ENCODE measurements at places on chromosomes 11 and 22. TPM values are rescaled to one million over a fixed set of nuclear protein-coding genes. Genes with fewer than 3 reads are reported as not detected.

The SPON1 gene
- total RNA-seq, result 0.66 TPM

The DEUP1 gene
- not detected for total RNA-seq

The ACP2 gene
- total RNA-seq, result 53.3 TPM

The POU2AF2 gene
- total RNA-seq, result not detected

The CFAP300 gene
- 5.9 TPM for total RNA-seq

The ACTN3 gene
- not detected for total RNA-seq

The IFITM2 gene
- total RNA-seq, result 56.2 TPM

The CDC42EP2 gene
- 56.9 TPM for total RNA-seq

The MS4A6E gene
- not detected for total RNA-seq

The HOATZ gene
- not detected for total RNA-seq

The SAA1 gene
- total RNA-seq, result not detected

The MAPK12 gene
- total RNA-seq, result 41.5 TPM

The POLR2L gene
- total RNA-seq, result 107 TPM

The SSRP1 gene
- total RNA-seq, result 89.5 TPM

The CDC42BPG gene
- total RNA-seq, result 0.22 TPM

The RAB36 gene
- 7.4 TPM for total RNA-seq

The OR52A1 gene
- total RNA-seq, result not detected

The RIMBP3B gene
- total RNA-seq, result 0.29 TPM

The LSP1 gene
- not detected for total RNA-seq

The MYRF gene
- total RNA-seq, result 6.4 TPM

The NEFH gene
- total RNA-seq, result 0.22 TPM

The OR10A2 gene
- not detected for total RNA-seq

The CSF2RB gene
- total RNA-seq, result 0.14 TPM

The CTSF gene
- total RNA-seq, result 19.0 TPM

The SLC25A1 gene
- 106 TPM for total RNA-seq

The UBQLN3 gene
- total RNA-seq, result under 0.01 TPM

The SF3A1 gene
- total RNA-seq, result 54.8 TPM

The KRTAP5-1 gene
- total RNA-seq, result not detected

The KCTD14 gene
- 1.7 TPM for total RNA-seq

The MGAT3 gene
- 0.57 TPM for total RNA-seq

The PATE2 gene
- total RNA-seq, result not detected

The CNIH2 gene
- total RNA-seq, result not detected

The ENDOD1 gene
- total RNA-seq, result 55.3 TPM

The OR4D5 gene
- total RNA-seq, result not detected

The TUB gene
- total RNA-seq, result 0.88 TPM

The ANGPTL5 gene
- not detected for total RNA-seq

The KRTAP5-10 gene
- total RNA-seq, result not detected

The MOGAT2 gene
- not detected for total RNA-seq

The ENTHD1 gene
- not detected for total RNA-seq

The SLC37A2 gene
- 0.88 TPM for total RNA-seq

The MMP10 gene
- total RNA-seq, result 22.3 TPM

The HEPHL1 gene
- total RNA-seq, result 4.4 TPM

The TRIM21 gene
- total RNA-seq, result 15.8 TPM

The MLC1 gene
- total RNA-seq, result under 0.01 TPM
